Renal pelvis (tissue), 12 donors: ENCODE measurements at places on chromosomes 11 and 22.
A peak's percentile ranks its signal among the peaks of the same experiment; 100 is the strongest.

- no peak for DNase-seq
These were observed 3.2 kb downstream of the NUP50 start for GRCh38 chr22:45166932-45167331.

- no peak for DNase-seq
These were observed 4.8 kb downstream of the MUC5B start for GRCh38 chr11:1227551-1228100.

DNA sequence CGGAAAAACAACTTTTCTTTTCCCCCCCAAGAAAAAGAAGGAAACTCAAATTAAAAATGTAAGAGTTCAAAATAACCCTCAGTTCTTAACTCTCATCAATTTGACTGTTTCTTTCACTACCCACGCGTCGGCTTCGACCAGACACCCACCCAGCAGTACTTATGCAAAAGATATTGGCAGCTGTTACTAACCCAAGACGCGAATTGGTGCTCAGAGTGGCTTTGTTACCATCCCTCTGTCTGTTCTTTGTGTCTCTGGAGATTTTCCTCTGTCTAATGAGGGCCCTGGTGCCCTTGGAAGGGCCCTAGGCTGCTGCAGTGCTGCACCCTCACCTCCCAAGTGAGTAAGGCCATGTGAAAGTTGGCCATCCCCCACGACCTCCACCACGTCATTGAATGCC, 180.5 kb upstream of the NECTIN1 start:
- DNase-seq, result no peak

DNA sequence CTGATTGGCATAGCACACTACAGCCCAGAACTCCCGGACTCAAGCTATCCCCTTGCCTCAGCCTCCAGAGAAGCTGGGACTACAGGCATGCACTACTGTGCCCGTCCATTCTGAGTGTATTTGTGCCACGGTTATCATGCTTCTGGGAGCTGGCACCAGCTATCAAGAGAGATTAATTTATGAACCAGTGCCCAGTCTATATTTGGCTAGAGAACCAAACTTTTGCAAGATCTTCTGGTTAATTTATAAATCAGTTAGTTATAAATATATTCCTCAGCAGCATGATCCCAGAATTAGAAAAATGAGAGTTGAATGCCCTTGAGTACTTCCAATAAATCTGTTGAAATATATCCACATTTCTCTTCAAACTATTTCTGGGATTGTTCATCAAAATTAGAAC, 67.5 kb upstream of the OR5AN1 start:
- no peak for DNase-seq

GRCh38 chr22:46568102-46568809, 30.8 kb upstream of the CELSR1 start:
- no peak for DNase-seq

DNA sequence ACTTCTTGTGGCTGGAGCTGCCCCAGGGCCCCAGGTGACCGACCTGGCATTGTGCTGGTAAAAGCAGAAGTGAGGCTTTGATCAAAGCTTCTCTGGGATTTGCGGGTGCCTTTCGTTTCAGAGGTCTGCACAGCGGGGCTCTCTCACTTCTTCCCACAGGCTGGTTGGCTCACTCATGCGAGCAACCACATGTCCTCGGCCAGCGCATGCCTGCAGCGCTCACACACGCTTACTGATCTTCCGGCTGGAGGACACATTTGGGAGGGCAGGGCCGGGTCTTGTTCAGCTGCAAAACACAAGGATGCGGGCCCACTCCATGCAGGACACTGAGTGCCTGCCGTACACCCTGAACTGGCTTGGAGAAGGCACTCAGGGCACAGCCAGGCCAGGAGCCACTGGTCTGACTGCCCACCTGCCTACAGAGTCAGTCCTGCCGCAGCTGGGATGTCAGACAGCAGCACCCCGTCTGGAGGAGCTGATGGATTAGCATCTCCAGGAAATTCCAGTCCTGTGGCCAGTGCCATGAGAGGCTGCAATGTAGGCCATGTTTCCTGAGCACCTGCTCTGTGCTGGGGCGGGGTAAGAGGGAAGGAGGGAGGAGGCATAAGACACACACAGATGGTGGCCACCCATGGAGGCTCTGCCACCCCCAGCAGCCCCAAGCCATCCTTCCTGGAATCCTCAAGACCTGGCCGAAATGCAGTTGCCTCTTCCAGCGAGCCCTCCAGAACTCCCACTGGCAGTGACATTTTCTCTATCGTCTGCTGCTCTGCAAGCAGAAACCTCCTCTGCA, 1383.2 kb downstream of the BRD1 start:
- no peak for DNase-seq

GRCh38 chr22:18978506-18978905, 42.4 kb upstream of the PRODH start:
- DNase-seq, result no peak

DNA sequence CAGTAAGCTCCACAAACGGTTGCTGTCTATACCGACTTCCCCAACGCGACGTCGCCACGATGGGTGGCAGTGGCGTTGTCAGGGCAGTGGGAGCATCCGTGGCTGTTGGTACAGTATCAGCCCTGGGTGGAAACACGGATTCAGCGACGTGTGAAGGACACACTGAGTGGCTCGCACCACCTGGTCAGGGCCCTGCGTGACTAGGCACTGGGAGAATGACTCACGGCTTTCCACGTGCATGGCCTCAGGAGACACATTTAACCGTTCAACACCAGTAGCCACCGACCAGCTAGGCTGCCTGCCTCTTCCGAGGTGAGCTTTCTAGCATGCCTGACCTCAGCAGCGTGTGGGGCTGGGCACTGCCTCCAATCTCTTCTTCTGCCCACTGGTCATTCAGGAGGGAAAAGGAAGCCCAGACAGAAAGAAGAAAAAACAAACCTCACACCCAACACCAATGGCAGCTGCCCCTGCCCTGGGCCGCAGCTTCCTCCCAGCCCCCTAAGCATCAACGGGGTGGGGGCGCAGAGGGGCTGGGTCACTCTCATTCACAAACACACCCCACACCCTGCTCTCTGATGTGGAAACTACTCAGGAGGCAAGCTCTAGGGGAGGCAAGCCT, 59.0 kb downstream of the MYH9 start:
- peak; percentile 69 for DNase-seq

DNA sequence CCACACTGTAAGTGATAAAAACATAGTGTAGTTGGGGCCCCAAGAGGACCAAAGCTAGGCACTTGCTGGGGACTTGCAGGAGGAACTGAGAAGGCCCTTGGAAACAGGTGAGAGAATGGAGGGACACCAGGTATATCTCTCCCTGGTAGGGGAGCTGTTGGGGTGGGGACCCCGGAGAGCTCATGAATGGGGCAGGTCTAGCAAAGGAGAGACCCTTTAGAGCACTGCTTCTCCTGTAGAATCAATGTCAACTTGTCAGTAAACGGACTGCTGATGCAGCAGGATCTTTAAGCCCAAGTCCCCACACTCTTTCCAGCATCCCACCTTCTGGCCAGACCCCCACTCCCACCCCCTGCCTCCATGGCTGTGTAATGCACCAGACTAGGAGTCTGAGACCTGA, 109.6 kb upstream of the THY1 start:
- DNase-seq, result no peak

- no peak for DNase-seq
These were observed 77.6 kb upstream of the KCNQ1OT1 start for GRCh38 chr11:2777386-2777785.

DNA sequence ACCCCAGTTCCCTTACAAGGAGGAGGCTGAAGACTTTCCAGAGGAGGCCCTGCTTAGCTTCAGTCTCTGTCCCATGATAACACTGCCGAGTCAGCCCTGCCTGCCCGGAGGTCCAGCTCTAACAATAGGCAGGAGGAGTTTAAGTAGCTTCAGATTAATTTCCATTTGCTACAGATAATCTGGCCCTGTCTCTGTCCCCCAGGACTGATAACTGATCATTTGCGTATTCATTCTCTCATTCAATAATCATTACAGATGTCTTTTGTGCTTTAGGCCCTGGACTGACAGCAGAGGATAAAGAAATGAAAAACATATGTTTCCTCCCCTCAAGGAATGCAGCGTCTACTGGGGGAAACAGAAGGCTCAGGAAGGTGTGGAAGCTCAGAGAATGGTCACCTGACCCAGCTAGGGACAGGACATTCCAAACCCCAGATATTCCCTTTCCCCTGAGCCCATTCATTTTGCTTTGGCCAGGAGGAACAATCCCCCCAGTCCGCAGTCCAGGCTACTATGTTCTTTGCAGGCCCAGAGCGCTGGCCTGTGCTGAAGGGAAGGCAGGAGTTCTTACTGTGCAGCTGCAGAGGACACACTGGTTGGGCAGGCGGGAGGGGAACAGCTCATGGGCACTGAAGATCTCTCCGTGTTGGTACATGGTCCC, 20.8 kb downstream of the CHRDL2 start:
- DNase-seq, result no peak

DNA sequence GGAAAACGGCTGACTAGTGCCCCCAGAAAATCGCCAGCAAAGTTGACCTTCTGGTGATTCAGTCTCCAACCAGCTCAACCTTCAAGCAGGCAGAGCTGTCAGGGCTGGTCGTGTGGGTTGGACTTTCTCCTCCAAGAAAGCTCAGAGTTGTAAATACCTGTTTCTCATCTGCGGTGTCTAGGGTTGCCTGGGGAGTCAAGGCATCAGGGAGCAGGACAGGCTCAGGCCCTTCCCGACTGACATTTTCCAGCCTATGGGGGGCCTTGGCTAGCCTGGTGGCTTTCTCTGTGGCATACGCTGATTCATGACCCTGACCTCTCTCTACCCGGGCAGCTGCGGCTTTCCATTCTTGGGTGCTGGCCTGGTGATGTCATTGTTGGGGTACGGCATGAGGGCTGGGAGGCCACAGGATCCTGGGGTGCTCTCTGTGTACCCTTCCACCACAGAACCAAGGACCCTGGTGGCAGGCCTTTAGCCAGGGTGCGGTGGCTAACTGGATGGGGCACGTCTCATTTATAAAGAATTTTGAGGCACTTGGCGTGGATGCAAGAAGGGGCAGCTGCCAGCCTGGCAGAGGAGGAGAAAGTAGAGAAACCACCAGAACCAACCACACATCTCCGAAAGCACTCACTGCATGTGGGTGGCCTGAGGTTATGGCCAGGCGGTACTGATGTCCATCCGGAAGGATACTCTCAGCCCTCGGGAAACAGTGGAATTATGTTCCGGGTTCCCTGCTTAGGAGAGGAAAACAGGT, 64.9 kb downstream of the BCR start:
- no peak for DNase-seq

DNA sequence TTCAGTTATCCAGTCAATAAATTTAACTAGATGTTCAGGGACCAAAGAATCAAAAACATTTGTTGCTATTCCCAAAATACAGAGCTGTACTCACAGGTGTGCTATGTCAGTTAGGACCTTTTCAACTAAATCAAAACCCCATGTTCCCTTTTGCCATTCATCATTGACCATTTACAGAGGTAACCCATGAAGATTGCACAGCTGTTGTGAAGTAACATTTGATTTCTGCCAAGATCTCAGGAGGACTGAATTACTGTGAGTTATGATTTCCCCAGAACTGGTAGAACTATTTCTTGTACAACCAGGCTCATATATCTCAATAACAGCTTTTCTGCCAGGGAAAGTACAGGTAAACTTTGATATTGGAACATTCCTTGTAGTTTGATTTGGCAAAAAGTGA, 131.1 kb upstream of the FIBIN start:
- DNase-seq, result no peak

DNA sequence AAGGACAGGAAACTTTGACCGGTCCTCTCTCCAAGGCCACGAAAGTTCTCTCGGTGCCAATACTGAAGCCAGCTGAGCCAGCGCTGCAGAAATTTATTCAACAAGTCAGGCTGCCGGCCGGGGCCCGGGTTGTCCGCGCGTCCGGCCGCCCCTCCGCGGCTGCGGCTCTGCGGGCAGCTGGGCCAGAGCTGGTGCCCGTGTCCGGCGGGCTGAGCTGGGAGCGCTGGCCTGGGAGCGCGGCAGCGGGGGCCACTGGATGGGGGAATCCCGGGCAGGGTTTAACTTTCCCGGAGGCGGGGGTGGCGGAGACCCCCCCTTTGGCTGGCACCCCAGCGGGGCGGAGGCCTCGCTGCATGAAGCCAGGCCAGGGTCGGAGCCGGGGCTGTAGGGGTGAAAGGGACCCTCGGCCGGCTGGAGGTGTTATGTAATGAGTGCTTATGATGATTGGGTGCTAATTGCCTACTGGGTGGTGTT, 12.3 kb upstream of the CACNA1I start:
- DNase-seq, result no peak

GRCh38 chr11:104926771-104927611, 28.7 kb upstream of the CASP12 start:
- no peak for DNase-seq

- DNase-seq, result no peak
These were observed 5.2 kb downstream of the TSPAN4 start for GRCh38 chr11:847876-848275.

DNA sequence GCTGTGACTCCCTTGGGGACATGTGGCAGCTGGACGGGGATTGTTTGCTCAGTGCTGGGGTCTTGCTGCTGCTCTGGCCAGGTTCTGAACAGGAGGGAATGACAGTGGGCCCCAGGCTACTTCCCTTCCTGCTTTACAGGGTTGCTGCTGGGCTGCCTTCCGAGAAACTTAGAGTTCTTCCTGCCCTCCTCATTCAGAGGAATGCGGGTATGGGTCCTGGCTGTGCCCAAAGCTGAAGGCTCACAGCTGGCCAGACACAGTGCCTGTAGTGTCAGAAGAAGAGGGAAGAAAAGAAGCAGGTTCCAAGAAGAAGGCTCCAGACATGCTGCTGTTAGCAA, 108.3 kb upstream of the PARVA start:
- DNase-seq, result no peak

DNA sequence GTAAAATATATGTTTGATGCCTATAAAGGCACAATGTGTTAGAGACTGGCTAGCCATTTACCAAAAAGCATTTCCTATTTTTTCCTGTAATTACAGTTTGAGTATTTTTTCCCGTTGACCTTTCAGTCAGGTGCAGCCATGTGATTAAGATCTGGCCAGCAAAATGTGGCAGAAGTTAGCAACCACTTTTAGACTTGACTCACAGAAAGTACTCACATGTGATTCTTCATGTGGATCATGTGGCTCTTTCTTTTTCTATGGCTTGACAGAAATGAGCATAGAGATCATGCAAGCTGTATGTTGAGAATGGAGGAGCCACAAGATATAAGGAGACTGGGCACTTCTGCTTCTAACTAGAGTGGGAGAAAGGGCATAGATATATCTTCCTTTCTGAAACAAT, 27.3 kb upstream of the RAB38 start:
- DNase-seq, result no peak

DNA sequence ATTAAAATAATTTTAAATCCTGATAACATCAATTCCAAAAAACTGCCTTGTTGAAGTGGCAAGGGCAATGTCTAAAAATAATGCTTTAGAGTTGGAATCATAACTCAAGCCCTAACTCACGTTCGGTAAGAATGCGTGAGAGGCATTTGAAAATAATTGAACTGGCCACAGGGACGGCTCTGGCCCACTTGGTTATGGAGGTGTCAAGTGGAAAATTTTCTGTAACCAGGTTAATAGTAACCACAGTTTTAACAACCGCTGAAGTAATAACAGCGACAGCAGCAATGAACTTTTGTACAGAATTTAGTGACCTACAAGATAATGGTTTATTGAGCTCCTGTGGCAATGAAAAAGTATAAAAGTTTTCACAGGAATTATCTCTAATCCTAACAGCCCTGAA, 79.4 kb downstream of the ETS1 start:
- DNase-seq, result no peak
